ENCODE measurements at places on chromosomes 3 and 15. TPM values are rescaled to one million over a fixed set of nuclear protein-coding genes. Genes with fewer than 3 reads are reported as not detected.

- no peak for DNase-seq
Measured at GRCh38 chr15:94075349-94075748, 156.0 kb upstream of the MCTP2 start.

GRCh38 chr3:172625404-172625803 is 85.5 kb downstream of the NCEH1 start:
- DNase-seq = no peak

DNA sequence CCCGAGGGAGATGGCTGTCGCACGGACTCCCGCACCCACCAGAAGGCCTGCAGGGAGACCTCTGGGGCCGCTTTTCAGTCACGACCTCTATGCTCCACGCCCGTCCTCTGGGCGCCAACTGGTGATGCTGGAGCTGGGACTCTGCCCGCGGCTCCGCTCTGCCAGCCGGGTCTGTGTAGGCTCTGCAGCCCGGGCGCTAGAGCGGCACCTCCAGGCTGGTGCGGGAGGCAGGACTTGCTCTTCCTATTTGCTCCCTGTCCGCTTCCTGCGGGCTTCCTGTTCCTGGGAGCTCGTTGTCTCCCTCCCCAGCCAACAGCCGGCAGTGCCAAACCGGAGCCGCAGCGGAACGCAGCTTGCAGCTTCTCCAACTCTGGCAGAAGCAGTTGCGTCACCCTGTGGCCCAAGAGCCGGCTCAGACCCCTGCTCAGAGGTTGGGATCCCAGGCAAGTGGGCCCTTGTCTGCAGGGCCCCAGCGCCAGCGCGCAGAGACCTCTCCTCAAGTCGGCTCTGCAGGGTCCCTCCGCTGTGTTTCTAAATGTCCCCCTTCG is 285.9 kb downstream of the XXYLT1 start:
- no peak for DNase-seq

DNA sequence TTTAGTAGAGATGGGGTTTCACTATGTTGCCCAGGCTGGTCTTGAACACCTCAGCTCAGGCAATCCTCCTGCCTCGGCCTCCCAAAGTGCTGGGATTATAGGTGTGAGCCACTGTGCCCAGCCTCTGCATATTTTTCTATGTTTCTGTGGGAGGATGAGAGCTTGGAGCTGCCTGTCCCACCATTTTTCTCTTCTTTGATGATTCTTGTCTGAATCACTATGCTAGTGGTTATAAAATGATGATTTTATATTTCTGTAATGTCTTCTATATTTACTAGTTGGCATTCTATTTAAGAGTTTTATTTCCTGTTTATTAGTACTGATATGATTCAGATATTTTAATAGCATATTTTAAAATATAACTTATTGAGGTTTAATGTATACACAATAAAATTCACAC is 69.7 kb downstream of the CHCHD6 start:
- no peak for DNase-seq

DNA sequence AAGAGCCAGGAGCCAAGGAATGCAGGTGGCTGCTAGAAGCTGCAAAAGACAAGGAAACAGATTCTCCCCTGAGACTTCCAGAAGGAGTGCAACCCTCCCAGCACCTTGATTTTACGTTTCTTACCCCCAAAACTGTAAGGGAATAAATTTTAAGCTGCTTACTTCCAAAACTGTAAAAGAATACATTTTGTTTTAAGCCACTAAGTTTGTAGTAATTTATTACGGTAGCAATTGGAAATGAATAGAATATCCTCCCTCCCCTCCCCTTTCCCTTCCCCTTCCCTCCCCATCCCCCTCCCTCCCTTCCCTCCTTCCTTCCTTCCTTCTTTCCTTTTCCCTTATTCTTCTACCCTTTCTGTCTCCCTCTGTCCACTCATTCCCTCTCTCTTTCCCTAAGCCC is 203.7 kb upstream of the CFAP20DC start:
- no peak for DNase-seq

DNA sequence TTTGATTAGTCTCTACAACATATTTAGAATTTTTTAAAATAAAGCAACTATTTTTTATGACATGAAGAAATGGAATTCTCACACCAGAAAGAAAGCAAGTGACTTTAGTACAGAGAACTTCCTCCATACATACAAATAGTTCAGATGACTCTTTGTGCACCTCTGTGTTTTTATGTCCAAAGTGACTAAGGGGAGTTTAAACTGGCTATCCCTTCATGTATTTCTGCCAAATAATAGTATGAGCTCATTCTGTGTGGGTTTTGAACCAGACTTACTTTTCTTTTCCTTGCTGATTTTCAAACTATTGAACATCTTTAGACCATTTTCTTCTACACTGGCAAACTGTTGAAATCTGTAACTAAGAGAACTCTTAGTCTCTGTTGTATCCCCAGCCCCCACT is 196.3 kb downstream of the EPHA3 start:
- DNase-seq = no peak

DNA sequence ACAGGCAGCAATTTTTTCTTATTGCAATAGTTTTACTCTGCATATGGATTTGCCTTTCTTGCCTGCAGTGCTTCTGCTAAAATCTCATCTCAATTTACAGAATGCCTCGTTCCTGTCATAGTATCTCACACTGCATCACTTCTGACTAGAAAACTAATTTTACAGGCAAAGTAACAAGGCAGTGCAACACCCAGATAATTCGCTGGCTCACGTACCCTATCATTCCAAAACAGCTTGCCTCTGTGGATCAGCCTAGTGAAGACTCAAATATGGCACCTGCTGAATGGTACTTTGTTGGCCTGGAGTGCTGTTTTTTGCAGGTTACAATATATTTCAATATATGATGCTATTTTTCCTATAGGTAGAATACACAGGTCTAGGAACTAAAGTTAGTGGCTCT is 5.3 kb downstream of the EIF5A2 start:
- no peak for DNase-seq

The MYL3 gene
- 0.82 TPM for total RNA-seq

The GP9 gene
- not detected for total RNA-seq
